Stimulated activated CD4-positive, alpha-beta T cell treated with anti-CD3 and anti-CD28 coated beads, TNF-alpha, amount 100 ng/mL, for 1 hour (primary cell): ENCODE measurements at places on chromosomes 3 and 15.

DNA sequence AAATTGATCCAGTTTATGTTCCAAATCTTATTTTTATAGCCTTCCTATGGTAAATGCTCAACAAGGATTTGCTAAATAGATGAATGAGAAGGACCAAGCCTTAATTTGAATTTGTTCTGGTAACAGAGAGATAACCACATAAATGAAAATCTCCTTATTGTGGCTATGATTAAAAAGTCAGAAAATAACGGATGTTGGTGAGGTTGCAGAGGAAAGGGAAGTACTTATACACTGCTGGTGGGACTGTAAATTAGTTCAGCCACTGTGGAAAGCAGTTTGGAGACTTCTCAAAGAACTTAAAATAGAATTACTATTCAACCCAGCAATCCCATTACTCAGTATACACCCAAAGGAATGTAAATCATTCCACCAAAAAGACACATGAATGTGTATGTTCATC, 26.2 kb downstream of the AAGAB start:
- DNase-seq = no peak

- DNase-seq = no peak
These were observed 59.9 kb downstream of the FAM43A start for GRCh38 chr3:194745422-194746184.

GRCh38 chr3:37217098-37217849, 42.9 kb upstream of the LRRFIP2 start:
- DNase-seq = no peak

DNA sequence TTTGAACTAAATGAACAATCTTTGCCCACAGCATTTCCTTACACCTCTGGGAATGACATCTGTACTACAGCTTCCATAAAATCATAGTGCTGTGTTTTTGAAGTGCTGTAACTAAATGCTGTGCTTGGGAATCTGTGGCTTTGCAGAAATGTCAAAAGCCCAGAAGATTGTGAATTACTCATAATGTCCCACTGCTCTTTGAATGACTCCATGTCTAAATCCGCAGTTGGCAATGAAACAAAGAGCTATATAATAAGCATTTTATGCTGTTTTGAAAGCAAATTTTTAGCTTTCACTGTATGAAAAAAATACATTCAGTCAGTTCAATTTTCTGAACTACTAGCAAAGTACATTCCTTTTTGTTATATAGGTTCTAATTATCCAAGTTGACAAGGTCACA, 88.6 kb upstream of the ADAMTS17 start:
- DNase-seq = no peak

DNA sequence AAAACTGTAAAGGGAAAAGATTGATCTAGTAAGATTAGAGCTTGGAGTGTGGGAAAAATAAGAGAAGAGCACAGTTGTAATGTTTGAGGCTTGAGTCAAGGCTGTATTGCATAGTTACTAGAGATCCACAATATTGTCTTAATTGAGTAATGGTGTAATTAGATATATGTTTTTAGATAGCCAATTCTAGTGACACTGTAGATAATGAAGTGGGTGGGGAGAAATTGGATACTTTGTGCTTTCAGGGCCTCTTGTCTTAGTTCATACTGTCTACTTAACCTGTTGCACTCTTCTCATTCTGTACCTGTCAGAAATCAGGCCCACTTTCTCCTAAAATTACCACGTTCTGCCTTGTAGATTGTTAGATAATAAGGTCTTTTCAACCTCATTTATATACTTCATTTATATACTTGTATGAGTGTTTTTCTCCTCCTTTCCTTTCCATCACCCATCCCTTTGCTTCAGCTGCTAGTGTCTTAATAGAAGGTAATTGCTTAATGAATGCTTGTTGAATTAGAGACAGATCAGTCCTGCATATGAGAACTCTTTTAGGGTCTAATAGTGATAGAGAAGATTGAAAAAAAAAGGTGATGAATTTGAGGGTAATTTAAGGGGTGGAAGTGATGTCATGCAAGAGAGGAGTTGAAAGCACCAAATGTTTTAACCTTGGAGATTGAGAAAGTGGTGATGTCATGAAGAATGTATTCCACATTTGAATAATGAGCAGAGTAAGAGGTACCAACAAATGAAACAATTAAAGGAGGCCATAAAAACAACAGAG, 32.0 kb downstream of the PIK3CA start:
- no peak for DNase-seq

DNA sequence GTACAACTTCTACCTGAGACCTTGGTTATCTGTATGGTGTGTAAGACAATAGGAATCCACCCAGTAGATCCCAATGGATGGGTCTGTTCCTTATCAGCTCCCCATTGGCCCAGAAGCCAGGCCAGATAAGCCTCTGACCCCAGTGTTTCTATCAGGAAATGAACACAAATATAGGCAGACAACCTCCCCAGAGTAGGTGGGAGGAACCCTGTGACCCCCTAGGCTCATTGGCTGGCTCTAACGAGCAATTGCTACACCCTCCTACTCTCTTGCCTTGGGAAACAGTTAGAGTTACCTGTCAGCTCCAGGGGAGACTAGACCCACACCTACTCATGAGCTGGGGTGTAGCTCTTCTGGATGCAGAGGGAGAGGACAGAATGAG, 299.9 kb downstream of the UACA start:
- no peak for DNase-seq

DNA sequence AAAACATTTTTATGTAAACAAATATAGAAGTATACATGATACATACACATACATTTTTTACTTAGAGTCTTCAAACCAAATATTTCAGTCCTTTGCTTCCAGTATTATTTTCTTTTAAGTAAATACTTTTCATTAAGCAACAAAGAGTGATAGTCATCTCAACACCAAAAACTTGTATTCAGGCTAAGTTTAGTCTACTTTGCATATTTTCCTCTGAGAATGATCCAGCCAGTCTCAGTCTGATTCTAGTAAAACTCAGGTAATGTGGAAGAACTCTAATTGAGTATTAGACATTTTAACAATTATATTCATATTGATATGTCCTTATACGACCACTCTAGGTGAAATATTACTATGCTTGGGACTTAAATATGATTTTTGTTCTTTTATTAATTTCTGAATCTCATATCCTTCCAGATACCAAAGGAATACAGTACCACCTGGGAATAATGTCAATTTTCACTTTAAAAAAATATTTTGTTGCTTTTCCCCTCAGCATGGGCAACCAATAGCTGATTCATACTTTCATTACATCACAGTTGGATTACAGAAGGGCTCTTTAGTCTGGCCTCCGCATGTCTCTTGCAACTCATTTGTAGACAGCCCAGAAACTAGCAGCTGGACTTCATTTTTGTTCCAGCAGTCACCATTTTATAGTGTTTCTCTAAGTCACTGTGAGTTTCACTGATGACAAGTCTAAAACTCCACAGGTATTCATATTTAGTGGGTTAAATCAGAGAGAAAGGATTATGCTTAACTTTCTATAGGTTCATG, 390.4 kb downstream of the ZBTB20 start:
- DNase-seq = no peak

DNA sequence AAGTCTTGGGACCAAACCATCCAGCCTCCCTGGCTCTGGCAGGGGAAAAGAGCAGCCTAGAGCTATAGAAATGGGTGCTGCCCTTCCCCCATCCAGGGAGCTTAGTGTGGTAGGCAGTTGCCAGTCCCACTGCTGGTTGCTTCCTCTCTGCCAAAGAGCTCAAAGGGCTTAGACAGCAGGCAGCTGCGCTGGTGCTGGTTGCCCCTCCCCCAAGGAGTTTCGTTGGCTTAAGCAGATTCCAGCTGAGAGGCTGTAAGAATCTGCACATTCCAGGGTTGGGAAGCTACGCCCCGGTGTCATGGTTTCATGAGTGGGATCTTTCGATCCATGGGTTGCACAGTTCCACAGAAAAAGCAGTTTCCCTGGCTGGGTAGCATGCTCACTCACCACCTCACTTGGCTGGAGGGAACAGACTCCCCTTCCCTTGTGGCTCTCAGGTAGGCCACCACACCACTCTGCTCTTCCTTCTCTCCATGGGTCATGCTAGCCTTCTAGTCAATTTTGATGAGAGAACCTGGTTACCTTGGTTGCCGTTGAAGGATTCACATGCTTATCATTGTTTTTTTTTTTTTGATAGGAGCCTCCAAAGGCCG, 195.1 kb downstream of the EPHA6 start:
- no peak for DNase-seq

GRCh38 chr3:157284688-157285087, 124.7 kb upstream of the CCNL1 start:
- no peak for DNase-seq

DNA sequence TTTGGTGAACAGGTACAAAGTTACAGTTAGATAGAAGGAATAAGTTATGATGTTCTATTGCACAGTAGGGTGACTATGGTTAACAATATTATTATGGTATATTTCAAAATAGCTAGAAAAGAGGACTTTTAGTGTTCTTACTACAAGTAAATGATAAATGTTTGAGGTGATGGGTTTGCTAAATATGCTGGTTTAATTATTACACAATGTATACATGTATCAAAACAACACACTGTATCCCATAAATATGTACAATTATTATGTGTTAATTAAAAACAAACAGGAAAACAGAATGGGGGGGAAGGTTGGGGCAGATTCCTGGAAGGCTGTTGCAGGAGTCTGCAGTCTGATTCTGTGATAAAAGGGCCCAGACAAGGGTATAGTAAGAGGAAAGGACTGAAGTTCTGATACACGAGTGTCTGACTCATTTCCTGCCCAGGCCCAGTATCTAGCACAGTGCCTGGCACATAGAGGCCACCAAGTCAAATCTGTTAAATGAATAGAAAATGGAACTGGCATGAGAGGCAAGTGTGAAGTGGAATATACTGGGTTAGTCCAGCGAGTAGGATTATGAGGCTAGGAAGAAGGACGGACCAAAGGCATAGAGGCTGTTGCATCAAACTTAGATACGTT, 7.2 kb upstream of the ENTPD3 start:
- DNase-seq = no peak

DNA sequence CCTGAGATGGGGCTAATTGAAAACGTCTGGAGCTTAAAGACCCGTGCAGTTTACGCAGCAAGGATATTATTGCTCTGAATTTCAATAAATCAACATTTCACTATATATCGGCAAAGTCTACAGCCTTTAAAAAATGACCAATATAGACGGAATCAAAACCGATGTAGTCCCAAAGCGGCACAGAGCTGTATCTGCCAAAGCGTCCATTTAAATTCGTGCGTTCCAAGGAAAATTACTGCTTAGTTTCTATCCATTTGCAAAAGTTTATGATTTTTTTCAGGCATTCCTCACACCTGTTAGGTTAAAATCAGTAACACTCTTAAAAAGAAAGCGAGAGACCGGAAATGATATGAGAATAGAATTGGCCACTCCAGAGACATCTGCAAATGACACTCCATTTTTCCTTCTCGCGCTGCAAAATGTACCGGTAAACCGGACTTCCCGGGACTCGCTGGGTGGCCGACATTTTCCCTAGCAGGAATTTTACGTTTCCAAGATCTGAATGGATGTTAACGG, 777 bp upstream of the EIF4A2 start:
- DNase-seq = no peak

GRCh38 chr3:15297608-15298350, 34.6 kb downstream of the SH3BP5 start:
- DNase-seq = no peak

GRCh38 chr3:139756529-139757103, 78.8 kb upstream of the NMNAT3 start:
- DNase-seq = no peak

- no peak for DNase-seq
These were observed 142.0 kb upstream of the SLCO3A1 start for GRCh38 chr15:91711384-91712033.
